ENCODE measurements at places on chromosomes 1 and 21.

- DNase-seq = no peak
Measured at GRCh38 chr1:198797656-198798055, 158.8 kb downstream of the PTPRC start.

GRCh38 chr1:165486663-165487062 lies 41.7 kb upstream of the RXRG start:
- DNase-seq = no peak

DNA sequence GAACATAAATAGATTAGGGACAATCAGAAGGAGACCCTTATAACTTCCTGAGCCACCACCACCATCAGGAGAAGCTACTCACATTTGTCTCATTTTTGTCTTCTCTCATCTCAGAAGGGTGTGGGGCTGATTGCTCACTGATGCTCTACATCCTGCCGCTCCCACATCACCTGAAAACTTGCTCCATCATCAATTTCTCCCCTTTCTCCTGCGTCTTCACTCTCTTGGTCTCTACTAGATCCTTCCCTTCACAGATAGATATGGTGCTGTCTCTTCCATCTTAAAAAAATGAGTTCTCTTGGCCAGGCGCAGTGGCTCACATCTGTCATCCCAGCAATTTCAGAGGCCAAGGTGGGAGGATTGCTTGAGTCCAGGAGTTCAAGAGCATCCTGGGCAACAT lies 38.4 kb downstream of the C1orf216 start:
- no peak for DNase-seq

DNA sequence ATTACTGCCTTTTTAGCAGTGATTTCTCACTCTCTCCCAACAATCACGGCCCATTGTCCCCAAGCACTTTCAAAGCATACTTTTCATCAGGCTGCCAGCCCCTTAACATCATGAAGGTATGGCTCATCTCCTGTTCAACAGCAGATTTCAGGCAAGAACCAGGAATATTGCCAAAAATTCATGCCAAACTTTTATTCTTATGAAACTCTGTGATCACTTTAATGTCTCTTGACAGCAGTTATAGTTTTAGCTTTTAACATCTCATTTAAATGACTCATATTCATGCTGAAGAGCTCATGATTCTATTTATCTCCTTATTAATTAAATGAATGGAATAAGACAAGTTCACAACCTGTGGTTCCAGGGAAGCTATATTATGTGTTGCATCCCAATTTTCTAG lies 235.1 kb downstream of the GRIK1 start:
- no peak for DNase-seq

Measured in mesenteric fat pad (tissue), 1 donor.